ENCODE measurements at places on chromosomes 11 and 22. TPM values are rescaled to one million over a fixed set of nuclear protein-coding genes. Genes with fewer than 3 reads are reported as not detected.

The MMP10 gene
- total RNA-seq = 7.3 TPM

The SAA1 gene
- total RNA-seq = 0.98 TPM

- DNase-seq = no peak
Measured at GRCh38 chr11:116925050-116925449, 87.6 kb upstream of the APOA1 start.

GRCh38 chr11:115497303-115497702 lies 6.9 kb downstream of the CADM1 start:
- DNase-seq = no peak

DNA sequence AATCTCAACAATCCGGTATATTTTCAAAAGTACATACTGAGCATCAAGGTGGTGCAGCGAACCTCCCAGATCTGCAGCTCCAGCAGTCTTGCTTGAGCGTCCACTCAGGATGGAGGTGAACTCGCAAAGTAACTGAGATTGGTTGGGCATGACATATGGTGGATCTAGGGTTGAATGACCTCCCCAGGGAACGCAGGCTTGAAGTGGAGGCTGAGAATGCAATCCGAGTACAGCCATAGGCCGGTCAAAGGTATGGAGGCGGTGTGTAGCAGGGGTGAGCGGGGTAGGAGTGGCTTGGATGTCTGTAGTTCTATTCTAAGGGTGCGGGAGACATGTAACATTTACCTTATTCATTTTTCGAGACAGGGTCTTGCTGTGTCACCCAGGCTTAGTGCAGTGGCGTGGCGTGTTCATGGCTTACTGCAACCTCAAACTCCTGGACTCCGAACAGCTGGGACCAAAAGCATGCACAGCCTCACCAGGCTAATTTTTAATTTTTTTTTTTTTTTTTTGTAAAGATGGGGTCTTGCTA lies 631 bp upstream of the C22orf39 start:
- DNase-seq = peak; percentile 59

The BIRC3 gene
- 3.6 TPM for total RNA-seq

DNA sequence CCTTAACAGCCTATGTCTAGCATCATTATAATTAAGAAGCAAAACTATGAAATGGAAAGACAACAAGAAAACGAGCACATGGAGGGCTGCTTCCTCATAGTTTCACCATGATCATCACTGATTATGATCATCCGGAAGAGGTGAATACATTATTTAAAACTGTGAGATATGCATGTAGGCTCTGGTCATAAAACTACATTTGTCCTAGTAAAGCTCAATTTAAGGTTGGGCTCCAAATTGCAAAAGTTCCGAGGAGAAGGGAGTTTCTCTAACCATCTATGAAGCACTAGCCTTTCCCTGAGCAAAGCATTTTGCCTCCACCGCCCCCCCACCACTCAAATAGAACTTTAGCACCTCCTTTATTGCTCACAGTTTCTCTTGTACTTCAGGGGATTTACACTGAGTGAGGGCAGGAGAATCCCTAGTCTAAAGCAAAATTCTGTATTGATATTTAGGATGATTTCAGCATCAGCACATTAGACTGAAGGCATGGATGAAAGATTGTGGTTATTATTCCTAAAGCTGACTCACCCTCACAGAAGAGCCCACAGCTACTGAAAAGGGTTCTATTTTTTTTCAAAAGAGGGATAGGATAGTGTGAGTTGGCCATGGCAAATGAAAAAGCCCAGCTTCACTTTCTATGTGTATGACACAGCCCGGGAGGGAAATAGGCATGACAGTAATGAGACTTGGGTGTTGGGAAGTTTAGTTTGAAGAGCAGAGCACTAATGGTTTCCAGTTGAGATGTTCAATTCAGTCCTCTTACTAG lies 203.4 kb downstream of the CADM1 start:
- no peak for DNase-seq

- DNase-seq = peak; percentile 50
Measured at GRCh38 chr11:28819741-28820140, 711.6 kb downstream of the METTL15 start.

The DKK3 gene
- total RNA-seq = 156 TPM

DNA sequence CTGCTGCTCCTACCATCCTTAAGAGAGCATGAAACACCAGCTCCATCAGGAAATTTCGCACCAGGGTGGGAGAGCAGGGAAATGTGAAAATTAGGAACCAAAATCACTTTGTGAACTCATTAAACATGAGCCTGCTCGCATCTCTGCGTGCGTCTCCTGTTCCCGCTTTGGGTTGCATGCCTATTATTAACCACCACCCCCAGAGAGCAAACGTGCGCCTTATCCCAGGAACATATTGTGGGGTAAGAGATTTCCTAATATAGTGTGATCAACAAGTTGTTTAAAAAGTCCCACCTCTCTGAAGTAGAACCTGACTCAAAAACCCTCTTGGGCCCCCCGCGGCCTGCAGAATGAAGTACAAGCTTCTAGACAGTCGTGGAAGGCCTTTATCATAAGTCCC lies 115.0 kb downstream of the TENM4 start:
- no peak for DNase-seq

The TRIM6 gene
- 3.3 TPM for total RNA-seq
